ENCODE measurements at places on chromosomes 11 and 22.

DNA sequence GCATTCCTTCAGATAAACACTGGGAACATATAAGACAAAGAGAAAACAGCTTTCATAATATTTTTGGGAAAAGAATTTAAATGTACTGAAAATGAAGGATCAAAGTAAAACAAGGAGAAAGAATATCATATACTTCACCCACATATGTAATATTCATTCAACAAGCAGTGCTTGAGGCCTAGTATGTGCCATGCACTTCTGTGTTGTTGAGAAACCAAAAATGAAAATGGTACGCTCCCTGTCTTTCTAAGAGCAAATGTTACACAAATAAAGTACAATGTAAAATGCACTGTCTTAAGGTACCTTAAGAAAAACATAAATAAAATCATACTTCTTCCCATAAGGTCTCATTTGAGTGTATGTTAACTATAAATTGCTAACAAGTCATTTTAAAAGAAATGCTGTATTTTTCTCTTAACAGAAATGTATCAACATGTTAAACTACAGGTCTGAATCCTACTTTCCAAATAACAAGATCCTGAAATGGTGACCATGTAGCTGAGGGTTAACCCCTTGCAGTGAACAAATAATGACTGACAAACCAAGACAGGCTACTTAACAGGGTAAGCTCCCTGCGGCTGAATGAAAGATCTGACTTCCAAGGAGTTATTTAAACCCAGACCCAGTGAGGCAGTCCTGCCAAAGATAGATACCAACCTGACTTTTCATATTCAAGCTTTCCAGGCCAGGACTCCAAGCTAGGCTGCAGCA lies 377.6 kb downstream of the DCDC1 start:
- DNase-seq: no peak

GRCh38 chr11:102367364-102367763 lies 20.4 kb downstream of the BIRC2 start:
- no peak for DNase-seq

DNA sequence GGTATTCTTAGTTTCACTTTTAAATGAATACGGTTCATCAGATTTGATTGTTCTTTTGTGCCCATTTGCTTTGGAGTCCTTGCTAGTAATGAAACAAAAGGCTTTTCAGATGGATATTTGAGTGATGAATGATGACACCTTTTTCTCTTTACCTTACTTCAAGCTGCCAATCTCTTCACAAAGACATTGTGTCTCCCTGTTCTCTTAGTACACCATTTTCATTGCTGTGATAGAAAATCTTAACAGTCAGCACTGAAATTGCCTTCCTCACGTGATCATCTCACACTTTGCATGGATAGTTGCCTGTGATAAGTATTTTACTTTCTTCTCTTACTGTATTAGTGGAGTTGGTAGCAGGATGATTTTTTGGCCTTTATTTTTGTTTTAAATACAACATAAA lies 396.6 kb downstream of the NELL1 start:
- no peak for DNase-seq

DNA sequence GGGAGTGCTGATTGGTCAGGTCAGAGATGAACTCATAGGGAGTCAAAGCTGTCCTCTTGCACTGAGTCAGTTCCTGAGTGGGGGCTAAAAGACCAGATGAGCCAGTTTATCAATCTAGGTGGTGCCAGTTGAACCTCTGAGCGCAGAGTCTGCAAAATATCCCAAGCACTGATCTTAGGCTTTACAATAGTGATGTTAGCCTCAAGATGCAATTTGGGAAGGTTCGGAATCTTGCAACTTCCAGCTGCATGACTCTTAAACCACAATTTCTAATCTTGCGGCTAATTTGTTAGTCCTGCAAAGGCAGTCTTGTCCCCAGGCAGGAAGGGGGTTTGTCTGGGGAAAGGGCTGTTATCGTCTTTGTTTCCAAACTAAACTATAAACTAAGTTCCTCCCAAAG lies 92.3 kb upstream of the PARVA start:
- DNase-seq: no peak

DNA sequence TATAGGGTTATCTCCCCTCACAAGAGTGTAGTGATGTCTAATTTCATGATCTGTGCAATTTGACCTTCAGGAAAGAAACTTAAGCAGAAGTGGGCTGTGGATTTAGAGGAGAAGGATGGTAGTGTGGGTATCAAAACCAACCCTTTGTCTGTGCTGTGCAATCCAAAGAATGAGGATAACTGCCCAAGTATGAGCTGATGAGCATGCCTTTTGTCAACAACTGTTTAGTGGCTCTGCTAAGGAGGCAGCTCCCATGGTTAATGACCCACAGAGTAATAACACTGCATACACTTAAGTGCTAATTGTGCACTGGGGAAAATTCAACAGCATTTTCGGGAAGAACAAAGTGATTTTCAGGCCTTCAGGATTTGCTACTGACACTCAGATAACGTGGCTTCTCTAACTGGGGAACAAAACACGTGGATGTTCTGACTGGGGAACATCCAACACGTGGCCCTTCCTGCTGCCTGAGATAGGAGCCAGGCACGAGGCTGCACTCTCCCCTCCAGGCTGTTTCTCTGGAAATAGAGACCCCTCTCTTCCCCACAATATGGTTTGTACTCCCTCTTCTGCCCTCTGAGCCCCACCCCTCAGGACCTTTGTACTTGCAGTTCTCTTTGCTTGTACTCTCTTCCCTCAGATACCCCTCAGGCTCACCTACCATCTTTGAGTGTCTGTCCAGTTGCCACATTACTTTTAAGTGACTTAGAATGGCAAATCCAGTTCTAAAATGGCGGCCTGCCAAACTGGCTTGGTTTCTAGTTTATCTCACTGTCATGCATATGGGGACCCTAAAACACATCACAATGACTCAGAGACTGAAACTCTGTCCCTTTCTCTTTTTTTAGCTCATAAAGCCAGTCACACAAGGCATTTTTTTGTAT lies 234.9 kb upstream of the POU2AF2 start:
- no peak for DNase-seq

GRCh38 chr11:110269996-110270395 lies 26.4 kb downstream of the RDX start:
- no peak for DNase-seq

DNA sequence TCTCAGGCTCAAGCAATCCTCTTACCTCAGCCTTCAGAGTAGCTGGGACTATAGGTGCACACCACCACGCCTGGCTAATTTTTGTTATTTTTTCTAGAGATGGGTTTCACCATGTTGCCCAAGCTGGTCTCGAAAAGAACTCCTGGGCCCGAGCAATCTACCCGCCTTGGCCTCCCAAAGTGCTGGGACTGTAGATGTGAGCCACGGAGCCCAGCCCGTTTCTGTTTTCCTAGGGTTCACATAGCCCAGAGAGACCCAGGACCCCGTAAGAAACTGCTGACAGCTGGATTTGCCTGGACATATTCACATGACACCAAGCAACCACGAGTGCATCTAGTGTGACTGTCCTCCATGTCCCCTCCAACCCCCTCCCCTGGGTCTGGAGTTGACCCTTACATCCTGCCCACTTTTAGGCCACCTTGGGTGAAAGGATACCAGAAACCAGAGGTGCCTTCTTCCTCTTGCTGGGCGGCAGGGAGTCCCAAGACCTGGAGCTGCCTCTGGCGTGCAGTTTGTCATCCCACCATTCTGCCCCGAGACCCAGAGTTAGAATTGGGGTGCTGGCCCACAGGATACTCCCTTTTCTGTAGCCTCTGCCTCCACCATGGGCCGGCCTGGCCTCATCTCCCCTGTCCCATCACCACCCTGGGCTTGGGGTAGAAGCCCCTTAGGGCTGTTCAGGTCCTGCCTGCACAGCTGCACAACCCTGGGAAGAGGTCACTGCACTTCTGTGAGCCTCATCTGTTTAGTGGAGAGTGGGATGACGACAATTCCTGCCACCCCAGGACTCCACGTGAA lies 3.7 kb upstream of the RIN1 start:
- DNase-seq: no peak

GRCh38 chr11:16430674-16431073 lies 74.3 kb upstream of the SOX6 start:
- DNase-seq: no peak

DNA sequence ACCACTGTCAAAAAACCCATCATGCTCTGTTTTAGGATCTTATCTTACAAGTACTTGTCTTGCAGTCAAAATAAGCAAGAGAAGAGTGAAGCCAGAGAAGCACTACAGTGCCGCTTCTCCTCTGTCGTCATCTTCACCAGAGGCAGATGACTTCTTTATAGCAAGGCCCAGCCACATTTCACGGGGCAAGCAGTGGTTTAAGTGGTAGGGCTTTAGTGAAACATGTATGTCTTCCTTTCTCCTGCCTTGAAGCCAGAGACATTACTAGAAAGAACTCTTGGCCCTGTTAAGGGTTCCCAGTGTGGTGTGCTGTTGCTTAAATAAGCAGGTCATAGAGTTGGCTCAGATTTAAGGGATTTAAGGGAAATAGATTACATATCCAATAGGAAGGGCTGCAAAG lies 42.9 kb upstream of the DEPDC7 start:
- DNase-seq: no peak

- DNase-seq: no peak
These were observed 784.4 kb downstream of the NTM start for GRCh38 chr11:132154781-132155180.

DNA sequence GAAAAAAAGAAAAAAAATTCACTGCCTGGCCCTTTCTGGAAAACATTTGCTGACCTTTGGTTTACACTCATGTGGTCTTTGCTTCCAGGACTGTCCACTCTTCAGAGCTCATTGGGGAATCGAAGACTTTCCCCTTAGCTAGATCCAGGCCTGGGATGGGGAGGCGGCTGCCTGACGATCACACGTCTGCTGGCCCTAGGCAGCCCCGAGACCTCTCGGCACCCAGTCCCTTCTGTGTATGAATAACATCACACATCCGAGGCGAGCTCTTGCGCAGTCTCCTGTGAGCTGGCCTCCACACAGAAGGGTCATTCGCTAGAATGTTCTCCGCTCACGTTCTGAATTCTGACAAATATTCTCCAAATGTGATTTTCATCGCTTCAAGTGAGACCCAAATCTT lies 25.7 kb upstream of the GAL start:
- DNase-seq: no peak

GRCh38 chr11:122721964-122722266 lies 66.4 kb downstream of the UBASH3B start:
- peak; percentile 50 for DNase-seq

DNA sequence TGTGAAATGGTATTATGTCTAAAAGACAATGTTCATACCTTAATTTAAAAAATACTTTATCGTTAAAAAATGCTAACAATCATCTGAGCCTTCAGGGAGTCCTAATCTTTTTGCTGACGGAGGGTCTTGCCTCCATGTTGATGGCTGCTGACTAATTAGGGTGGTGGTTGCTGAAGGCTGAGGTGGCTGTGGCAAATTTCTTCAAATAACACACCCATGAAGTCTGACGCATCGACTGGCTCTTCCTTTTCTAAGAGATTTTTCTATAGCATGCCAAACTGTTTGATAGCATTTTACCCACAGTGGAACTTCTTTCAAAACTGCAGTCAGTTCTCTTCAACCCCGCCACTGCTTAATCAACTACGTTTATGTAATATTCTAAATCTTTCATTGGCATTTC lies 33.6 kb downstream of the TCF20 start:
- no peak for DNase-seq

GRCh38 chr11:125111001-125111342 lies 454 bp downstream of the TMEM218 start:
- DNase-seq: no peak

DNA sequence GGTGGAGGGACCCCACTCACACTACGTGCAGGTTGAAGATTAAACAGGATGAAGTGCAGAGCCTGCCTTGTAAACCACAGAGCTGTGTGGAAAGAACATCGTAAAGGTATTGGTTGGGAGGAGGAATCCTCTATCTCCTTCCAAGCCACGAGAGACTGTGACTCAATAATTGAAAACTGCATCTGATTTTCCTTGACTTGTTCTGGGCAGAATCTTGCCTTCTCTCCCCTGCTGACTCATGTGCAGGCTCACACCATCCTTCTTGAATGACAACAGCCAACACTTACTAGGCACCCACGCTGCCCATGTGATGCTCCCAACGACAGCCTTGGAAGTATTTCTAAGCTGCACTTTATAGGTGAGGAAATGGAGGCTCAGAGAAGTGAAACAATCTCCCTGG lies 563.0 kb downstream of the MIAT start:
- no peak for DNase-seq

- no peak for DNase-seq
These were observed 11.7 kb downstream of the MAFF start for GRCh38 chr22:38213319-38213989.

DNA sequence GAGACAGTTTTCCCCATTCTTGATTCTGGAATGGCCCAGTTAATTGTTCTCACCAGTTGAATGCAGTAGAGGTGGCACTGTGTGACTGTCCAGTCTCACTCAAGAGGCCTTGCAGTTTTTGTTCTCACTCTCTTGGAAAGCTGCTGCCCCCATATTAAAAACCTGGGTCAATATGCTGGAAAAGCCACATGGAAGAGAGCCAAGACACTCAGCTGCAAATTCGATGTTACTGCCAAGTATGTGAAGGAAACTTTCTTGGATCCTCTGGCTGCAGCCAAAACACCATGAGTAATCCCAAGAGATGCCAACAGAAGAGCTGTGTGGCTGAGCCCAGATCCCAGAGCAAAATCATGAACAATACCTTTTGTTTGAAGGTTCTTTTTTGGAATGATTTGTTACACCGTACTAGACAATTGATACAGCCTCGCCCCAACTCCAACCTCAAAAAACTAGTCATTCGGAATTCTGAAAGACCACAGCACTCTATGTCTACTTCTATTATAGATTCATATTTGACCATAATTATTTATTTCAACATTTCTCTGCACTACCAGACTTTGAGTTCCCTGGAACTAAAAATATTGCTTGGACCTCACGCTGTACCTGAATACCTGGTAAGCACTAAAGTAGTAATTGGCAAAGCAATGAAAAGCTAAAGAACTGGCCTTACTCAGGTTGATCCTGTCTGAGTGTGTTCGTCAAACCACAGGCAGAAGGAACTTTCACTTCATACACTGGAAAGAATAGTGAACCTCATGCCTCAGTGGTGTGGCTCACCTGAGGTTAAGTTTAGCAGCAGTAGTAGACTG lies 378.8 kb downstream of the ETS1 start:
- no peak for DNase-seq

DNA sequence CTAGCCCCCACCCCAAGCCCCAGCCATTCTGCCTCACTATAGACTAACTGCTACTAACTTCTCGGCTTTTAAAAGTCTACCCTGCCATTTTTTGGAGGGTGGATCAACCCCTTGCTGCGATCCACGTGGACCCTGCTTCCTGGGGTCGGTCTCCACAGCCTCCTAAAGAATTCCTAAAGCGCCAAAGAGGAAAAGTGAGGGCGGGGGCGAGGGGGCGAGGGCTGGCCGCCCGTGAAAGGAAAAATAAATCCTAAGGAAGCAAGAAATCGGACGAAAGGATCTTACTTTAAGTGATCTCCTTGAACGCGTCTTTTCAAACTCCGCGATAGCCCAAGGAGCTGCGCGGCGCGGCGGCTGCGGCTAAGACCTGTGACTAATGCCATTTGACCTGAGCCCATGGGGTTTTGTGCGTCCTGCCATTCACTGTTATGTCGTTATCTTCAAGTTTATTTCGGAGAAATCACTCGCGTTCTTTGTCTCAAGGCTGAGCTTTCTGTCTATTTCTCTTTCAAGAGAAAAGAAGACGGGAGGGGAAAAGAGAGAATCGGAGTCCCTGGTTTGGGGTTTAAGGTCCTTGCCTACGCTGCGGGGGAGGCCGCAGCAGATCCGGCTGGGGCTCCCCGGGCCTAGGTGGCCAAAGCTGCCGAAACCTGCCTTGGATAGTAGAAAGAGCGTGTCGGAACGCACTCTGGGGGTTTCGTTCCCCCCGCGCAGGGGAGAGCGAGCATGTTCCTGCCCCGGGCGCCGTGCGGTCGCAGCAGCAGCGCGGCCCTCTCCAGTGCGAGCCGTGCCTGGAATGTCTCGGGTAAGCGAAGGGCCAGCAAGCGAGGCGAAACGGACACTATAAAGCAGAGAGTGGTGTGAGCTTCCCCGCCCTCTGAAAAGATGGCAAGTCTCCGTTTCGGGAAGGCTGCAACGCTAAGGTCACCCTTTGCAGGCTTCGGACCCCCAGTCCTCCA lies 2.8 kb upstream of the DBX1 start:
- DNase-seq: no peak

Data from bone marrow (tissue), 2 donors.